Fibroblast of lung (primary cell): ENCODE measurements at places on chromosomes 4 and X.

DNA sequence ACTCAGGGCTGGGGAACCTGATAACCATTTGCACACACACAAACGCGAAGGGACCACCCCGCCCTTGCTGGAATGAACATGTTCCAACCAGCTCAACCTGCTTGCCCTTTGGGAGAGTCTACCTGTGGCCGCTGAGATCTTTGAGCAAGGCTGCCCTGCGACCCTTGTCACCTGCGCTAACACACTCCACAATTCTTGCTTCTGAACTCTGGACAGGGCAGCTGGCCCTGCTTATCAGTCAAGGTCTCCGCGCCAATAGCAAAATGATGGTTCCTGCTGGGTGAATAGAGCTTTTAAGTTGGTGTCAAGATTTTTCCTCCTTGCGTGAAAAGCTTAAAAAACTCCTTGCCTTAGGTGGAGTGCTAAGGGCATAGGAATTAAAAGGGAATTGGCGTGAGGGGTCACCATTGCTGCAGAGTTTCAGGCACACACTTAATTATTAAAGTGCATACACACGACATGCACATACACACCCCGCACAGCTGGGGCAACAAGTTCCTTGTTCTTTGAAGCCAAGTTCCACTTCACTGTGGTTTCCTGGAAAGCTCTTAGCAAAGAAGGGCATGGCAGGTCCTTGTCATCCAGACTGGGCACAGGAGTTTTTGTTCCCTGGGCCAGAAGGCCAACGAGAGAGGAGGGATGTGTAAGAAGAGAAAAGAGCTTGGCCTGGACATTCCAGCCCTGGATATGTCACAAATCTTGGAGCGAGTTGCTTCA is 207.7 kb downstream of the STIM2 start:
- no peak for DNase-seq

GRCh38 chr4:1010395-1011021 is 918 bp upstream of the FGFRL1 start:
- peak; percentile 72 for DNase-seq

DNA sequence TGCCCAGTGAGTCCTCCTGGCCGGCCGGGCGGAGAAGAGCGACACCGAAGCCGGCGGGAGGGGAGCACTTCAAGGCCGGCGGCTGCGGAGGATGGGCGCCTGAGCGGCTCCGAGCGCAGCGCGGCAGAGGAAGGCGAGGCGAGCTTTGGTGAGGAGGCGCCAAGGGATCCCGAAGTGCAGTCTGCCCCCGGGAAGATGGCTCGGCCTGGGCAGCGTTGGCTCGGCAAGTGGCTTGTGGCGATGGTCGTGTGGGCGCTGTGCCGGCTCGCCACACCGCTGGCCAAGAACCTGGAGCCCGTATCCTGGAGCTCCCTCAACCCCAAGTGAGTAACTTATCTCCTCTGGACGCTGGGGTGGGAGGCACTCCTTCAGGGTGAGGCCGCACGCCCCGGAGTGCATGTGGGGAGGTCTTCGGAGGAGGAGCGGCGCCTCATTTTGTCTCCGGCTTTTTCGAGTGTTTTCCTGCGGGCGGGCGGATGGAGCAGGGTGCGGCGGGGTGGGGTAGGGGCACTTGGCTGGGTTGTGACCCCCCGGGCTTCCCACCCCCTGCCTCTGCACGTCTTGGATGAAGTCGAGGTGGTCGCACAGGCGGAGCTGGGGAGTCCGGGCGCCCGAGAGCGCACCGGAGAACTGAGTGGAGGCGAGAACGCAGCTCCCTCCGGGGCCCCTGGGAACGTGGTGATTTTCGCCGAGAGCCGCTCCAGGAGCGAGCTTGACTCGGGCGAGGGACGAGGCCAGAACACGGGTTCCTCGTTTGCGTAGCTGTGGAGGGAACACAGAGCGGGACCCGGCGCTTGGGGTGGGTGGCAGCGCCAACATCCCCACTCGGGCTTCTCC is 979 bp downstream of the EFNB1 start:
- DNase-seq = peak; percentile 48

DNA sequence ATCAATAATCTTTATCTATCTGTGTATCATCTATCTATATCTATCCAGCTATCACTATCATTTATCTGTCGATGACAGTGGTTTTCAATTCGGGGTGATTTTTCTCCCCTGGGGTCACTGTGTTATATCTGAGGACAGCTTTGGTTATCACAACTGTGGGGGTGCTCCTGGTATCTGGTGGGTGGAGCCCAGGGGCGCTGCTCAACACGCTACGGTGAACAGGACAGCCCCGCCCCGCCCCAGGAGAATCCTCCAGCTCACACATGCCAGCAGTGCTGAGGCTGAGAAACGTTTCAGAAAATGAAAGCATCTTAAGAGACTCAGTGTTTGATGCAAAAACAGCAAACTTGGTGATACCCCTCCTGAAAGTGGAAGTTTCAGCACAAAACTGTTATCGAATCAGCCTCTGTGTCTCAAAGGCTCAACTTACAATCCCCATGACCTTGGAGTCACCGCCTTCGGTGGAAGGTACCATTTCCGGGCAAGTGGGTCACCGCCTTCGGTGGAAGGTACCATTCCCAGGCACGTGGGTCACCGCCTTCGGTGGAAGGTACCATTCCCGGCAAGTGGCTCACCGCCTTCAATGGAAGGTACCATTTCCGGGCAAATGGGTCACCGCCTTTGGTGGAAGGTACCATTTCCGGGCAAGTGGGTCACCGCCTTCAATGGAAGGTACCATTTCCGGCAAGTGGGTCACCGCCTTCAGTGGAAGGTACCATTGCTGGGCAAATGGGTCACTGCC is 315.3 kb downstream of the DHRSX start:
- DNase-seq = no peak
